Sigmoid colon (tissue), 7 donors: ENCODE measurements at places on chromosomes 6 and 20. TPM values are rescaled to one million over a fixed set of nuclear protein-coding genes. Genes with fewer than 3 reads are reported as not detected.

GRCh38 chr20:13322198-13322597 is 101.1 kb downstream of the ISM1 start:
- DNase-seq, result peak; percentile 80

GRCh38 chr6:30615219-30615957 is 1.7 kb downstream of the PPP1R10 start:
- peak; percentile 71 for DNase-seq

DNA sequence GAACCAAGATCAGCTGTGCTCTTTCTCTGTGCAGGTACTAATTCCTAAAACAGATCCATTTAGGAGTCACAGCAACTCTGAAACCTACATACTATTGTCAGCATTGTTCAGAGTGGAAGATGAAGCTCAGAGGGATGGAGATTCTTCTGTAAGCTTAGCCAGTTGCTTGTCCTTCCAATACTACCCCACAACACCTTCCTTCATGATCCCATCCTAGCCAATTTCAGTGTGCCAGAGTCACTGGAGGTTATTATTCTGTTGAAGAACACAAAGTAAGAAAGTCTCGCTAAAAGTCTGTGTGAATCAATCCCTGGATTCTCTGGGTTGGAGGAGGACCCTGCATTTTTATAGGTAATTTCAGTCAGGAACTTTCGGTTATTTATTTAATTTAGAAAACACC is 2.3 kb downstream of the POPDC3 start:
- no peak for DNase-seq

- no peak for DNase-seq
Measured at GRCh38 chr6:2179950-2180349, 65.5 kb downstream of the GMDS start.

GRCh38 chr6:147554281-147554680 is 45.8 kb downstream of the SAMD5 start:
- DNase-seq, result no peak

DNA sequence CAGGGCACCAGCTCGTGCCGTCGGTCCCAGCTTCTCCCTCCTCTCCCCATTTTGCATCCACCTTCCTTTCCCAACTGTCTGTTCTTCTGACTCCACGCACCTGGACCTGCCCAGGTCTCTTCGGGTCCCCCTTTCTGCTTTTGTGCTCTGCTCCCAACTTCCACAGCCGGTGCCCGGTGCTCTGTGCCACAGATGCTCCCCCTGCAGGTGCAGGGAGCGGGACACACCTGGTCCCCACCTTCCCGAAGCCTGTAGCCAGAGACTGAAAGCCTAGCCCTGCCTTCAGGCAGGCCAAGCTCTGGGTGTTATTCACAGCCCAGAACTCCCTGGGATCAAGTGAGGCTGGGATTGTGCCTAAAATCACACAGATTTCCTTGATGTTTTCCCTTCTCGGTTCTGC is 24.6 kb upstream of the BMP7 start:
- no peak for DNase-seq

DNA sequence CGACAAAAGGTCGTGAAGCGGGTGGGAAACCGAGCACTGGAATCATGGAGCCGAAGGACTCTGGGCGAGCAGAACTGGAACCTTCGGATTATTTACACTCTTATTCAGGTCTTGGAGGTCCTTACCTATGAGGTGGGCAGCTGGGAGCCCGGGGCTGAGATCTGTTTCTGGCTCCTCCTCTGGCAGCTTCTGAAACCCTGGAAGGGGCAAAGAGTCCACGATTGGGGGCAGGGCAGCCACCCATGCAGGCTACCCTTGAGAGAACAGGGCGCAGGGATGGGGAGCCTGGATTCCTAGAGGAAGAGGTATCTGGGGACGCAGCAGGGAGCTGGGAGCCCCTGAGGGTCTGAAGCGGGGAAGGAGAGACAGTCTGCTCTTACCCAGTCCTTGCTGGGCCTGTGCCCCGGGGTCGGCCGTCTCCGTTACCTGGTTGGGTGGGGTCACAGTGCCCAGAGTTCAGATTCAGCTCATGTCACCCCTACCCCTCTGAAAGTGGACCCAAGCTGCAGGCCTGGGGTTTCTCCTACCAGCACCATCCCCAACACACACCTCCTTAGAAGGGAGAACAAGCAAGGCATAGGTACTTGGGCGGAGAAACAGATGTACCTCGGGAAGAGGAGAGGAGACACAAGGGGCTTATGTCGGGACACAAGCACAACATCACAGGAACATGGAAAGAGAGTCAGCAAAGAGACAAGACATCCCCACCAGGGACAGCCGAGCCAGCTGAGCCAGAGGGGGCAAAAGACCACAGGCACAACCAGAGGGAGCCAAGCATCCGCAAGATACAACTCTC is 592 bp downstream of the LTB start:
- no peak for DNase-seq

TGM3 gene
- 3.0 TPM for polyA plus RNA-seq

KCNG1 gene
- polyA plus RNA-seq, result 2.3 TPM

MOCS3 gene
- polyA plus RNA-seq, result 1.2 TPM
